ENCODE measurements at places on chromosomes 12 and 14. TPM values are rescaled to one million over a fixed set of nuclear protein-coding genes. Genes with fewer than 3 reads are reported as not detected.

DNA sequence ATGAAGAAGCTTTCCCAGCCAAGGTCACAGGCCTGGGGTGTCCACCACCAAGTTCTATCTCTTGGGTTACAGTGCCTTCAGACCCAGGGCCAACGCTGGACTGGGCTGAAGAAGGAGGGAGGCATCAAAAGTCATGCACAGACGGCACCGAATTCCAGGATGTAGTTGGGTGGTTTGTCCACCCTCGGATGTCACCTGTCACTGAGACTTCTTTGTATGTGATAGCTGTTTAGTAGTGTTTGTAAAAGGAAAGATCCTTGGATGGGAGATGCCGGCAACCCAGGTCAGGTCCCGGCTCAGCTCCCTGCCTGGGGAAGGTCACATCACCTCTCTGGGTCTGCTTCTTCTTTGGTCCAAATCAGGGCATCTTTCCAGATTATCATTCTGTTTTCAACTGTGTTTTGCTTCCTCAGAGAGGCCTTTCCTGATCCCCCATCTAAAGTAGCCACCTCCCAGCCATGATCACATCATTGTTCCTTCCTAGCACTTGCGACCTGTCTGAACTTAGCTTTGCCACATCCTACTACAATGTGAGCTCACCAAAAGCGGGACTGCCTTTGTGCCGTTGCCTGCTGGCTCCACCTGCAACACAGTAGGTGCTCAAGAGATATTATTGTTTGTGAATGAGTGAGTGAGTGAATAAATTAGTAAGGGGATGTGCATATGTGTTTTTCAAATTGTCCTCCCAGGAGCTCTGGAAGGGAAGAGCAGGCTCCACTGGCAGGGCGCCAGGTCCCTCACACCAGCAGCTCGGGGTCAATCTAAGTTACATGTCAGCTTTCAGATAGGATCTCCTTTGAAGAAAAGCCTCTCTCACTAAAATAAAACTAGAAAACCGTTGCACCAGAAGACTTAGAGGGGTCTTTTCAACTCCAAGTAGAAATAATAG is 2.1 kb downstream of the TSPAN11 start:
- no peak for DNase-seq

The FOXG1 gene
- not detected for total RNA-seq

The ACVRL1 gene
- total RNA-seq: 0.05 TPM

The ART4 gene
- total RNA-seq: not detected

DNA sequence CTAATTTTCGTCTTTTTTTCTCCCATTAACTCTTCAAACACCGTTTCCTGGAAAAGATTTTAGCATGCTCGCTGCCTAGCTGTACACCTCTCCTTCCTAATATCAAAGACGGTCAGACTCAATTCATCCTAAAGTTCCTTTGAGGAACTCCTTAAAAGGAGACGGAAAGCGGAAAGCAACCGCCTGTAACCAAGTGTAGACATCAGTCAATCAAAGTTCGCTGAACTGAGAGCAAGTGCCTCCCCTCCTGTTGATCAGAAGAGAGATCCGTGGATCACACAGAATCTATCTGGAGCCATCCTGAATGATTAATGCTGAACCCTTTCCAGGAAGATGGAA is 412 bp upstream of the TEP1 start:
- peak; percentile 12 for DNase-seq

GRCh38 chr12:62323386-62323785 is 63.2 kb downstream of the USP15 start:
- DNase-seq: no peak

GRCh38 chr12:12976366-12976765 is 23.7 kb downstream of the HEBP1 start:
- DNase-seq: peak; percentile 55

- no peak for DNase-seq
Measured at GRCh38 chr14:22449600-22449905, 139.5 kb downstream of the DAD1 start.

- DNase-seq: no peak
Measured at GRCh38 chr14:79074510-79074909, 904.3 kb downstream of the NRXN3 start.

DNA sequence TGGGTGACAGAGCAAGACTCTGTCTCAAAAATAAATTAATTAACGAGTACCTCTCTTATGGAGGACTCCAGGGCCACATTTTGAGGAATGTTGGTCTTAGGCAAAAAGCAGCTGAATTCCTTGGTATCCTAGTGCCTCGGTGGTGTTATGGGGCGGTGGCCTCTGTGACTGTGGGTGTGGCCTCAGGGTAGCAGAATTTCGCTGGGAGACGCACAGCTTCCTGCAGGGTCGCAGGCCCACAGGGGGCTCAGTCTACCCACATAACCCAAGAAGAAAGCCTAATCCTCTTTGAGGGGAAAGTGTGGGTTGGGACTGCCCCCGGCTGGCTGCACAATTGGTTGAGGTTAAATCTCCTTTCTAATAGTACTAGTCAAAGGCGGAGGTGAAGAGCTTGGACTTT is 11.2 kb upstream of the SERPINA4 start:
- DNase-seq: no peak

GRCh38 chr12:33314223-33314622 is 125.4 kb downstream of the SYT10 start:
- no peak for DNase-seq

- DNase-seq: no peak
Measured at GRCh38 chr12:39846304-39846703, 226.7 kb upstream of the ABCD2 start.

The STAC3 gene
- not detected for total RNA-seq

GRCh38 chr12:21715386-21715785 is 57.7 kb upstream of the LDHB start:
- no peak for DNase-seq

- DNase-seq: no peak
Measured at GRCh38 chr14:28765831-28766468, 637 bp upstream of the FOXG1 start.

- DNase-seq: no peak
Measured at GRCh38 chr14:24085215-24085614, 8.9 kb upstream of the PCK2 start.
